ENCODE measurements at places on chromosomes 2 and 18.

- no peak for DNase-seq
These were observed 499.0 kb downstream of the CPS1 start for GRCh38 chr2:211055438-211055837.

GRCh38 chr2:74083750-74084149 is 64.0 kb downstream of the BOLA3 start:
- DNase-seq = no peak

DNA sequence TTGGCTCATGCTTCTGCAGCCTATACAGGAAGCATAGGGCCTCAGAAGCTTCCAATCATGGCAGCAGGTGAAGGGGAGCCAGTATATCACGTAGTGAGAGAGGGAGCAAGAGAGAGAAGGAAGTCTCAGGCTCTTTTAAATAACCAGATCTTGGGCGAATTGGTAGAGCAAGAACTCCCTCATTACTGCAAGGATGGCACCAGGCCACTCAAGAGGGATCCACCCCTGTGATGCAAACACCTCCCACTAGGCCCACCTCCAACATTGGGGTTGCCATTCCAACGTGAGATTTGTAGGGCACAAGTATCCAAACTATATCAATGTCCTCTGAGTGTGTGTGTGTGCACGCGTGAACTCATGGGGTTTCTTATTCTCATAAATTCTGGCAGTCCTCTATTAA is 37.6 kb upstream of the RMP24 start:
- DNase-seq = no peak

- DNase-seq = no peak
These were observed 4.9 kb downstream of the TYW5 start for GRCh38 chr2:199950396-199950795.

GRCh38 chr2:171287611-171288010 is 126.9 kb upstream of the TLK1 start:
- no peak for DNase-seq

- DNase-seq = no peak
These were observed 17.0 kb upstream of the CRYBA2 start for GRCh38 chr2:219010162-219010756.

- no peak for DNase-seq
These were observed 21.1 kb downstream of the CFAP210 start for GRCh38 chr2:169673106-169673505.

- no peak for DNase-seq
These were observed 42.2 kb downstream of the RAB10 start for GRCh38 chr2:26076001-26076587.

DNA sequence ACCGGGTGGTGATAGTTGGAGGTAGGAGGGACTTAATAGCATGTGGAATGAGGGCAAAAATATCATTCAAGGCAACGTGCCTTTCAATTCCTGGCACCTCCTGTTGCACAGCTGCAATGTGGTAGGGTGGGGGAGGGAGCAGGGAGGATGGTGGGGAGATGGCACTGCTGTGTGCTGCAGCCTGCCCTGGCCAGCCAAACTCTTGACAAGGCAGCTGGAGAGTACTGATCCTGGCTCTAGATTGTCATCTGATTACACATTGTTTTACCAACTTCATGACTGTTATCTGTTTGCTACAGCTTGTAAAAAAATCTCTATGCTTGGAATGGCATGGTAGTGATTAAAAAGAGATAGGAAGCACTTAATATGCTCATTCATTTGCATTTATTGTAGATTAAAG is 47.7 kb downstream of the PLCL1 start:
- DNase-seq = no peak

DNA sequence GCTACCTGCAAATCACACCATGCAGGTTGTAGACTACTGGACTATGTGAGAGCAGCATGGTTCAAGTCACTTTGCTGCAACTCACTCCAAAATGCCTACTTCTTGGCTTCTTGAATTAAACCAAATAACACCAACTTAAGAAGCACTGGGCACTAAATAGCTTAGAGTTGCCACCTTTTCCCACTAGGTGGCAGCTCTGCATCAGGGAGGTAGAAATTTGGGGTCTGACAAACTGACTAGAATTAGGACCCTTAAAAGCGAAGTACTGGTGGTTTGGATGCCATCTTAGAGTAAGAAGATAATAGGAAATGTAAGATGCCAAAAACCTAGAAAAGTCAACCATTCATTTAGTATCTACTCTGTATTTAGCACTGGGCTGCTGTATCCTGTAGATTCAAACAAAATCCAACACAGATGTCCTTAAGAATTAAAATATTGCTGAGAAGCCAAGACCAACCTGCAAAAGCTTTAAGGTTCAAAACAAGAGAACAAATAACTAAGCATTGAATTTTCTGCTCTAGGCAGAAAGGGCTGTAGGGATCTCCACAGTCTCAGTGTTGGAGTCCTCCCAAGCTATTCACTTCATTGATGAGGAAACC is 65.5 kb downstream of the CCBE1 start:
- DNase-seq = no peak

DNA sequence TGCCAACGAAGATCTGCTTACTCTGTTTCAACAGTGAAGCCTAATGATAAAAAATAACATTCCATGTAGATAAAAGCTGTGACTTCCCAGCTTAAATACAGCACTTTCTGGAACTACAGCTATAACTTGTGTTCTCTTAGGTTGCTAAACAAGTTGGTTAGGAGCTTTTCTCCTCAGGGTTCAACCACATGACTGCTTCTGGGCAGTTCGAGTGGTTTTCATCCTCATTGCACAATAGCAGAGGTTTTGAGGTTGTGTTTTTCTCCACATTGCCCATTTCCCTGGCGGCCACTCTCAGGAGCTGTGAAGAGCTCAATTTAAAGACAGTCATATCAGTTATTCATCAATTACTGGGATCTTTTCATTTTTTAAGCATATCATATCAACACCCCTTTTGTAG is 102.2 kb upstream of the CYP1B1 start:
- no peak for DNase-seq

- DNase-seq = no peak
These were observed 68.5 kb downstream of the SFXN5 start for GRCh38 chr2:73003027-73003426.

DNA sequence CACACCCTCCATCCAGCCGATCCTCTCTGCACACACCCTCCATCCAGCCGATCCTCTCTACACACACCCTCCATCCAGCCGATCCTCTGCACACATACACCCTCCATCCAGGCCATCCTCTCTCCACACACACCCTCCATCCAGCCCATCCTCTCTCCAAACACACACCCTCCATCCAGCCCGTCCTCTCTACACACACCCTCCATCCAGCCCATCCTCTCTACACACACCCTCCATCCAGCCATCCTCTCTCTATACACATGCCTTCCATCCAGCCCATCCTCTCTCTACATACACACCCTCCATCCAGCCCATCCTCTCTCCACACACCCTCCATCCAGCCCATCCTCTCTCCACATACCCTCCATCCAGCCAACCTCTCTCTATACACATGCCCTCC is 83.1 kb downstream of the EIPR1 start:
- no peak for DNase-seq

- DNase-seq = no peak
These were observed 13.8 kb upstream of the TTC27 start for GRCh38 chr2:32614084-32614483.

- DNase-seq = no peak
These were observed 3.4 kb downstream of the FANCL start for GRCh38 chr2:58237741-58238140.

DNA sequence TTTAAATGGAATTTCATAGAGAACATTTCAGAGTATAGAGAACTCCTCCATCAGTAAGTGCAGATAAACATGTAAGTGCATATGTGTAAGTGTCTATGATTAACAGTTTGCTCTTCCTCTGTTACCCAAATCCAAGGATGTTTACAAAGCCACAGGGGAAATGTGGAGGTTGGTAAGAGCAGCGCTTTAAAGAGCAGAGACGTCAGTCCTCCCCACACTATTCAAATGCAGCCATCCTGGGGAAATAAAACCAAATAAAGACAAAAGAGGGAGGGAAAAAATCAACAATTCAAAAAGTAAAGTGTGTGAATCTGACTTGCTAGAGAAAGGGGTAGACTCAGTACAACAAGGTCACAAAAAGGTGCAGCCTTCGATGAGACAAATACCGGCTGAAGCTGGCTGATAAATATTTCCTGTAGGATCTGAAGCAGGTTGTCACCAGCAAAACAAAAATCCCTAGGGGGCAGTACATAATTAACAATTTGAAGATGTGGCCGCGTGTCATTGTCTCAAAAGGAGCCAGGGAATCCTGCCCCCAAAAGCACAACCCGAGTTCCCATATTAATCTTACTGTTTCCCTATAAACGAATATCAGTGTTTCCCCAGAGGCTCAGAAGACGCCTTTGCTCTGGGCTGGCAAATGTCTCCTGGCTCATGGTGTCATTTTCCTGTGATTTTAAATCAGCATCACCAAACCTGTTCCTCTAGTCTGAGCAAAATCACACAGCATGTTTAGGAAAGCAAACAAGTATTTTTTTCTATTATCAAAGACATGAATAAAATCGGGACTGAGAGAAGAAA is 216.5 kb downstream of the CDCA7 start:
- peak; percentile 25 for DNase-seq

Measured in NCI-H2107 (cell line).